ENCODE measurements at places on chromosomes 2 and 18.

DNA sequence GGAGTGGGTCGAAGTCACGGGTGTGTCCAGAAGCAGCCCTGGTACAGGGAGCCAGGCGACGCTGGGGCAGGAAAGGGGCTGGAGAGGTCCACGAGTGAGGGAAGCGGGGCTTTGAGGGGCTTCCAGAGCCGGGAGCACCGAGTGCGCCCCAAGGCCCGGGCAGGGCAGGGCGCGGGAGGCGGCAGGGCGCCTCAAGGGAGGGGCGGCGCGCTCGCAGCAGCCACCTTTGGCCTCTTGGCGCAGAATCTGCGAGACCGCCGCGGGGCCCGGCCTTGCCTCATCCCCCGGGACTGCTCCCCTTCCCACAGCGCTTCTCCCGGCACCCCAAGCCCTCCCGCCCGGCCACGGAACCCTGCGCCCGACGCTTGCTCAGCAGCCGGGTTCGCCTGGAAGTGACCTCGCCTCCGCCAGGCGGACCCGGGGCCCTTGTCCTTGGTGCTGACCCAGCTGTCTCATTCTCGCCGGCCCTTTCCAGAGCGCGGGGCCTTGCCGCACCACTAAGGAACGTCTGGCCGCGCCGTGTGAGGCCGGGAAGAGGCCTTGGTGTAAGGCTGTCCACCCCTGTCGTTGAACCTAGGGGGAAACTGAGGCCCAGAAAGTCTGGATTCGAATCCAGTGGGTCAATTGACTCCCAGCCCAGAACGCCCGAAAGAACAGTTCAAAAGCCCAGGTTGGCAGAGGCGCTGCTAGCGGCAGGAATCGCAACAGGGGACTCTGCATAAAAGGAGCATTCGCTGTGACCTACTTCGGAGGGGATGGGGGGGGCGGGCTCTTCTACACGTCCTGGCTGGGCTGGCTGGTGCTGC lies 584 bp upstream of the DNER start:
- DNase-seq = no peak

DNA sequence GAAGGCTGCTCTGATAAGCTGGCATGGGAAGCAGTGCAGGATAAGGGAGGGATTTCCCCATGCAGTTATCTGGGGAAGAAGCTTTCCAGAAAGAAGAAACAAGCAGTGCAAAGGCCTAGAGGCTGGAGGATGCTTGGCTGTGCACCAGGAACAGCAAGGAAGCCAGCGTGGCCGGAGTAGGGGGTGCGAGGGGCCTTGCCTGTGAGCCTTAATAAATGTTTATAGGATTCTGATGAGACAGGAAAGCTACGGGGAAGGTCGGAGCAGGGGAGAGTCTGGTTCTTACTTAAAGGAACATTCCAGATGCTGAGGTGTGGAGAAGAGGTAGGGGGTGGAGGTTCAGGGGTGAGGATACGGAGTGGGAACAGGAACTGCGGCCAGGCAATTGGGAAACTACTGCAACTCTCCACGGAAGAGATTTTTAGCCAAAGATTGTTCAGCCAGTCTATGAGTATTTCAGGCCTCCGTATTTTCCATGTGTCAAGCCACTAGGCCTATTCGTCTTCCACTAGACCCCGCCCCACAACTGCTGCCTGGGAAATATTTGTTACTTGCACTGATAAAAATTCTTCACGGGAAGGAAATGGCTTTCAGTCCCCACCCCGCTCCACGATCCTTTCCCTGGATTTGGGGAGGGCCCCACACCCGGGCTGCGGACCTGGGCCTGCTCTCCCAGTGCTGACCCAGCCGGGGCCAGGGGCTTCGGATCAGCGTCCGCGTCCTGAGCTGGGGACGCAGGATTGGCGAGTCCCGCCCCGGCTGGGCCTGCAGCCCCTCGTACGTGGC lies 516 bp downstream of the EIF2AK2 start:
- DNase-seq = no peak

DNA sequence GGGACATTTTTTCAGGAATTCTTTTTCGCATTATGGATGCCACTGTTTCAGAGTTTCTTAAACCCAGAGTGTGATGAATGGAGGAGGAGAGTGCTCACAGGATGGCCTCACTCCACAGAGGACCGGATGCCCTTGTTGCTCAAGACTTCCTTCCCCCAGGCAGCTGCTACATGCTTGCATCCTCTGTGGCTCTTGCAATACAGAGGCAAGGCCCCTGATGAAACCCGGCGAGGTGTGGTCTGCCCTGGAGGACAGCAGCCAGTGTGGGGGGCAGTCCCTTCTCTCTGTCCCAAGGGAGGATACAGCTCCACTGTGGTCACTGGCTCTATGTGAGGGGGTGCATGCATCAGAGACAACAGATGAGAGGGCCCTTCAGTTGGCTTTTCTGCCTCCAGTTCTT lies 109.6 kb downstream of the SH3RF3 start:
- no peak for DNase-seq

DNA sequence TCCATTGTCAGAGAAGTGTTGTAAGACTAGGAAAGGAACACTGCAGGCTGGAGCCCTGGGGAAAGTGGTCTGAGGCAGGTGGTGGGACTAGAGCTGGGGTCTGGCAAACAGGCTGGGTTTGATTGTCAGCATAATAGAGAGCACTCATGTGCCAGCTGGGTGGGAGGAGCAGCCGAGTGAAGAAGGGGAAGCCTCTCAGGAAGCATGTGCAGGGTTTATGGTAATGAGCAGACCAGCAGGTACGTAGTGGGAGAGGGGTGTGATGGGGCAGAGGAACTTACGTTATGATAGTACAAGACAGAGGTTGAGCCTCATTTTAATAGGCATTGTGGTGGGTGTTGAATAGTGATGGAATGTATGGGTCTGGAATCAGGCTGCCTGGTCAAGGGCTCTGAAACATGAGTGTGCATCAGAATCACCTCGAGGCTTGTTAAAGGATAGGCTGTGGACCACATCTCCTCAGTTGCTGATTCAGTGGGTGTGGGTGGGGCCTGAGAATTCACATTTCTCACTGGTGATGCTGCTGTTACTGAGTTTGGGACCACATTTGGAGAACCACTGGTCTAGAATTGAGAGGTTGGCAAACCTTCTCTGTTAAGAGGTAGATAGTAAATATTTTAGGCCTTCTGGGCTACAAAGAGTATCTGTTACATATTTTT lies 1.7 kb upstream of the MGAT5 start:
- no peak for DNase-seq

- no peak for DNase-seq
Observed at GRCh38 chr2:65277791-65278483, 50.3 kb downstream of the ACTR2 start.

- DNase-seq = no peak
Observed at GRCh38 chr2:8515864-8516533, 165.9 kb upstream of the ID2 start.
